ENCODE measurements at places on chromosomes 12 and 14.

DNA sequence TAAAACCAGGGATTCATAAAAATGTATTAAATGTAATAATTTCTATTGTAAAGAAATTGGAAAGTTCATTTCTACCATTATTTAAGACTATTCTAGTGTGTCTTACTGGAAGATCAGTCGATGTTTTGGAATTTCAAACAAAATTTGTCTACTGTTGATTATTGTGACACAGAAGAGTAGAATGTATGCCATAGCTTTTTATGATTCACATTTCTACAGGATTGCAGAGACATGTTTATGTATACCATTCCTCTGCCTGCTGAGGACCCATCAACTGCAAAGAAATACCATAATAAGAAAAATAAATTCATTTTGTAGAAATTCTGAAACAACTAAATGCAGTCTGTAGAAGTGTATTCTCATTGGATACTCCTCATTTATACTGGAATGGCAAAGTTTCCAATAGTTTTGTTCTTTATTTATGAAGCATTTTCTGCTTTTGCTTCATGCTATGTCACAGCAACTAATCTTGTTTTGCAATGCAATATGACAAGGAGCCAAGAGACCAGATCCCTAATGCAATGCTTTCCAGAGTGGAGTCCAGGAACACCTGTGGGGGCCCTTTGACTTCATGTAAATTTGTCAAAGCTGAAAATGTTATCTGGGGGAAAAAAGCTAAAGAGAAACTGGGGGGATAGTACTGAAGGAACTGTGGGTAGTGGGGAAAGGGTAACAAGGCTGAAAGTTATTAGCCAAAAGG, 172.9 kb upstream of the LRIG3 start:
- no peak for DNase-seq

GRCh38 chr14:101591582-101591981, 30.3 kb downstream of the DIO3 start:
- DNase-seq = no peak

- no peak for DNase-seq
These were observed 88.0 kb downstream of the TMEM132D start for GRCh38 chr12:129815846-129816245.

DNA sequence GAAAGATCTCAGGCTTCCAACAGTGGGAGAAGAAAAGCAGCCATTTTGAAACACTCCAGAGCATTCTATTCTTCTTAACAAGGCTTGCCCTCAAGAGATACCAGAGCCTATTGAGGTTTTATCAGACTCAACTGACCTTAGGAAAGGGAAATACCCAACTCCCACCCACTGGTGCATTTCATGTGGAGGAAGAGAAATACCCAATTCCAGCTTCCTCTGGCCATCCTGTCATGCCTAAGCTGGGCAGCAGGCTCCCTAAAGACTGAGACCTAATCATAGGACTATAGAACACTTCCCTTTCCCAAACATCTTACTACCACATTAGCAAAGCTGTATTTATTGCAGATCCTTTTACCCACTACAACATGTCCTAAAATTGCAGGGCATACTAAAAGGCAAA, 164.5 kb downstream of the KIF21A start:
- DNase-seq = no peak

DNA sequence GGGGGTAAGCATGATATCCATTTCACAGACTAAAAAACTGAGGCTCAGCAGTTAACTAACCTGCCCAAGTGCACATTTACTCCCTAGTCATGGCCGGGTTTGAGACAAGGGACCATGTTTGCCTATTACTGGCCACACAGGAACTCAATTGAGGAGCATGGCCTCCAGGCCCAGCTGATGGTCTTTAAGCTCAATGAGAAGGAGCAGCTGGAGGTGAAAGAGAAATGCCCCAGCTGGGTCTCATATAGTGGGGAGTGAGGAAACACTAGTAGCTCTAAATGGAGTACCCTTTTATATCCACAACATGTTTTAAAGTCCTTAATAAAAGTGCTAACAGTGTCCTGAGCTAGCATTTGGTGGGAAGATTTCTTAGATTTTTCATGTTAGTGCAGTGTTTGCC, 1.6 kb downstream of the TDP1 start:
- DNase-seq = no peak

GRCh38 chr14:101408077-101408831, 153.0 kb upstream of the DIO3 start:
- DNase-seq = no peak

DNA sequence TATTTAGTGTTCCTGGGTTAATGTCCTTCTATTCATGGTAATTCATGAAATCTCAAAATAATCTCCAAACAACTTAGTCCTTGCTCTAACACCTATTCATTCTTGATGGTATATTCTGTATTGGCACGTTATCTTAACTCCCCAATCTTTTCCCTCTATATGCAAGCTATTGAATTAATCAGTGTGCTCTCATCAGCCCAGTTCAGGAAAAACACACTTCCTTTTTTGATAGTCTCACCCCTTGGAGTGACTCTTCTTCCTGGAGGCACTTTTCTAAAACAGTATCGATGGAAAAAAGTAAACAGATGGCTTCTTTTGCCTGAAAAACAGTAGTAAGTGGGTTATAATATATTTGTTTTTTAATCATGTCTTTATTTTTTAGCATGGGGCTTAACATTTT, 28.6 kb downstream of the TULP3 start:
- no peak for DNase-seq

DNA sequence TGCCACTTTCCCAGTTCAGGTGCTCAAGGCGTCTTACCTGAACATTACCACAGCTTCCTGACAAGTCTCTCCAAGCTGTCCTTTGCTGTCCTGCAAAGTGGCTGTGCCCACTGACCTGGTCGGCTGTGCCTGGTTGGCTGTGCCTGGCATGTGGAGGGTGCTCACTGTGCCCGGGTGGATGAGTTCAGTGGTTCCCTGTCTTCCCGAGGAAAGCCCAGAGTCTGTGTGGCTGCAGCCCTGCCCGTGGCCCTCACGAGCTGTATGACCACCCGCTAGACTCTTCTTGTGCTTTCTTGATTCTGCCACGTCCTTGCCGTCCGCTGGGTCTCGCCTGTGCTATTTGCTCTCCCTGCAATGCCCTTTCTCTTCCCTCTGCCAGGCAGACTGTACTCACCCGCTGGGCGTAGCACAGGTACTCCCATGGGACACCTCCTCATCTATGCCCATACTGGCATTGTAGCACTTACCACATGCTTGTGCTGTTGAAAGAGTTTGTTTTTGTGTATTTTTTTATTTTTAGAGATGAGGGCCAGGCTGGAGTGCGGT, 95.9 kb downstream of the TSPAN9 start:
- DNase-seq = no peak

DNA sequence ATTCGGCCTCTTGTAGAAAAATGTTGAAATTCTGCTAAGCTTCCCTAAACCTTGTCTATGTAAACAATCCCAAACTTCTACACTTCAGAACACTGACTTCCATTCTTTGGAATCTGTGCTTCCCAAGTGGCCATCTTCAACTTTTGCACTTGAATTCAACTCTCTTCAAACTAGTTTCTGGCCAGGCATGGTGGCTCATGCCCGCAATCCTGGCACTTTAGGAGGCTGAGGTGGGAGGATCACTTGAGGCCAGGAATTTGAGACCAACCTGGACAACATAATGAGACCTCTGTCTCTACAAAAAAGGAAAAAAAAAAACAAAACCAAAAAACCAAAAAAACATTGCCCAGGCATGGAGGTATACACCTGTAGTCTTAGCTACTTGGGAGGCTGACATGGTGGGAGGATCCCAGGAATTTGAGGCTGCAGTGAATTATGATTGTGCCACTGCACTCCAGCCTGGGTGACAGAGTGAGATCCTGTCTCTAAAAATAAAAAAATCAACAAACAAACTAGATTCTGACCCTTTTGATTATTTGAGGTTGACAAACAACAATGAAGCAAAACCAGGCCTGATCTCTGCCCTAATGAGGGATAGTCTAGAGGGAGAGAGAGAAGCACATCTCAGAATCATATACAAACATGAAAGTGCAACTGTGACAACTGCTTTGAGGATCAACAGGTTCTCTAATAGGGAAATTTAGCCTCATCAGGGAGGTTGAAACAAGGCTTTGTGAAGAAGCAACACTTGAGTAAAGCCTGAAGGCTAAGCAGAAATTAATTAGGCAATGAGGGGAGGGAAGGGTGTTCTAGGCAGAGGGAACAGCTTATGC, 11.6 kb upstream of the C12orf75 start:
- DNase-seq = no peak

- DNase-seq = peak; percentile 33
These were observed 8.7 kb downstream of the CFAP251 start for GRCh38 chr12:121926874-121927706.

DNA sequence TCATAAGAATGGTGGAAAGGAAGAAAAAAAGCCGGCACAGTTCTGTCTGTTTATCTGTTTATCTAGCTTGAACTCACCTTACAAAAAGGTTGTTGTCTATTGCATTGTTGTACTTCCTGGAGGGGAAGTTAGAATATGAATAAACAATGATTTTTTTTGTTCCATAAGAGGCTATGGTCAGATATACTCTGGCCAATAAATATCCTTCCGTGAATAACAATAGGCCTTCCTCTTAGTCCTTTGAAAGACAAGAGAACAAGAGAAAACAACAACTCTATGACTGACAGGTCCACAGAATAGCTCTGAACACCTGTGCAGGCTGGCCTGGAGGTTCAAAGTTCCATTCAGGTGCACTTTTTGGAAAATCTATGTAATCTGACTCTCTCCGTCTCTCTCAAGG, 192.8 kb upstream of the KRR1 start:
- DNase-seq = no peak

GRCh38 chr14:103546652-103547454, 15.6 kb downstream of the BAG5 start:
- DNase-seq = no peak

DNA sequence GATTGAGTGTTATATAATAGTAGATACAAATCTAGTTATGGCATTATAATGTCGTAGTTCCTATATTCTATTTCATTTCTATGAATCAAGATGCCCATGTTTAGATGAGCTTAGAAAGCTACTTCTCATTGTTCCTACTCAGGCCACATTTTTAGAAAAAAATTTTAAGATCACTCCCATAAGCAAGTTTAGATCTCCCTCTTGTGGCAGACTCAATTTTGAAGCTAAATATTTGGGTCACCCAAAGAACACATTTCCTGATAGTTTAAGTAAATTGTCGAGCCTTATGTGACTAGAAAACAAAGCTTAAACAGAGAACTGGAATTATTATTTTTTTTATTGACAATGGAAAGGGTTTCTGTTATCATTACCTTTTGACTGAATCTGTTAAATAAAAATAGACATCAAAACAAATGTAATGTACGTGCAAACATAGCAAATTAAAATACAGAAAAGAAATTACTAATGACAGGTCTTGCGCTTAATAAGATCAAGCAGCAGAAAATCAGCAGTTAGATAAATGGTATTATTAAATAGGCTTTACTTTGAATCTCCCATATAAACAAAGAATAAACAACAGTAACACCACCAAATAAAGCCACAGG, 180.2 kb downstream of the ACSS3 start:
- DNase-seq = no peak

- DNase-seq = no peak
These were observed 282.5 kb upstream of the TMPO start for GRCh38 chr12:98232753-98233390.

DNA sequence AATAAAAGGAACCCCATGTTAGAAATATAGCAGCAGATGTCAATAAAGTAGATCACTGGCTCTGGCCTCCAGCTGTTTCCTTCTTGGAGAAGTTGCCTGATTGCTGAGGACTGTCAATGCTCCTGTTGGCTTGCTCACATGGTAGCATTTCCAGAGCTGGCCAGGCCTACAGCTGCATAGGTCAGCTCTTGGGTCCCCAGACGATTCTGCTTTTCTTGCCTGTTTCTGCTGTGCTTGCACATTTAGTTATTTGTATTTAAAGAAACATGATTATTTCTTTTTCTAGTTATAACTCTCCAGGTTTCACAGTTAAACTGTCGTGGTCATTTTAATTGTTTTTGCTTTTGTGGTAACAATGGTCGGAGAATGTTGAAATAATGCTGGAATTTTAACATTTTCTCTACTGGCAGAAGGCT, 7.2 kb downstream of the NAV3 start:
- no peak for DNase-seq

GRCh38 chr14:67918838-67919237, 99.3 kb downstream of the RAD51B start:
- no peak for DNase-seq

GRCh38 chr14:56809270-56810146, 771 bp downstream of the OTX2 start:
- no peak for DNase-seq

GRCh38 chr12:21815306-21816062, 41.0 kb upstream of the KCNJ8 start:
- no peak for DNase-seq

DNA sequence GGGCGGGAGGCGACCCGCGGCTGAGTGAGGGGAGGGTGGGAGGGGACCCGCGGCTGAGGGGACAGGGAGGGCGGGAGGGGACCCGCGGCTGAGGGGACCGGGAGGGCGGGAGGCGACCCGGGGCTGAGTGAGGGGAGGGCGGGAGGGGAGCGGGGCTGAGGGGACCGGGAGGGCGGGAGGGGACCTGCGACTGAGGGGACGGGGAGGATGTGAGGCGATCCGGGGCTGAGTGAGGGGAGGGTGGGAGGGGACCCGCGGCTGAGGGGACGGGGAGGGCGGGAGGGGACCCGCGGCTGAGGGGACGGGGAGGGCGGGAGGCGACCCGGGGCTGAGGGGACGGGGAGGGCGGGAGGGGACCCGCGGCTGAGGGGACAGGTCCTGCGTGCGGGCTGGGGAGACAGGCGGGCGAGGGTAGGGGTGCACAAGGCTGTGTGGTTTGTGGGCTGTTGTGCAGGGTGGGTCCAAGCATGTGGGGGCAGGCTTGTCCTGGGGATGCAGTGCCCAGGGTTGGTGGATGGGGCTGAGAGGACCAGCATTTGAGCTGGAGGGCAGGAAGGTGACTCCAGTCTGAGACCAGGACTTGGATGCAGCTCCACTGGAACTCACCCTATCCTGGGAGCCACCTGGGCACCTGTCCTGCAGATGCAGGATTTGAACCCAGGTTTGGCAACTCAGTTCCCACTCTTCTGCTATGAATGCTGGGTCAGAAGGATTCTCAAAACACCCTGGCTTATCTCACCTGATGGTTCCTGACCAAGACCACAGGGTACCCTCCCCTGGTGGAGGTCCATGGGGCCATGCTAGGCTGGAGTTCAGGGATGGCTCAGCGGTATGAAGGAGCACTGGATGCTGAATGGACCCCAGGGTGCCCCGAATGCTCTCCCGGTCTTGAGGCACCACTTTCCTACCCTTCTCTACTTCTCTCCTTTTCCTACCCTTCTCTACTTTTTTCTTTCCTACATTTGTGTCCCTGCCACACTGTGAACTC, 9.4 kb downstream of the PLD4 start:
- no peak for DNase-seq

- DNase-seq = peak; percentile 86
These were observed 147.6 kb downstream of the CHST11 start for GRCh38 chr12:104604070-104604994.

- no peak for DNase-seq
These were observed 1.1 kb upstream of the CATSPERB start for GRCh38 chr14:91732859-91733477.
